ENCODE measurements at places on chromosomes 1 and 21.

GRCh38 chr1:62131093-62131725 is 63.4 kb upstream of the L1TD1 start:
- no peak for DNase-seq

GRCh38 chr1:2471587-2472001 is 4.5 kb upstream of the PLCH2 start:
- no peak for DNase-seq

DNA sequence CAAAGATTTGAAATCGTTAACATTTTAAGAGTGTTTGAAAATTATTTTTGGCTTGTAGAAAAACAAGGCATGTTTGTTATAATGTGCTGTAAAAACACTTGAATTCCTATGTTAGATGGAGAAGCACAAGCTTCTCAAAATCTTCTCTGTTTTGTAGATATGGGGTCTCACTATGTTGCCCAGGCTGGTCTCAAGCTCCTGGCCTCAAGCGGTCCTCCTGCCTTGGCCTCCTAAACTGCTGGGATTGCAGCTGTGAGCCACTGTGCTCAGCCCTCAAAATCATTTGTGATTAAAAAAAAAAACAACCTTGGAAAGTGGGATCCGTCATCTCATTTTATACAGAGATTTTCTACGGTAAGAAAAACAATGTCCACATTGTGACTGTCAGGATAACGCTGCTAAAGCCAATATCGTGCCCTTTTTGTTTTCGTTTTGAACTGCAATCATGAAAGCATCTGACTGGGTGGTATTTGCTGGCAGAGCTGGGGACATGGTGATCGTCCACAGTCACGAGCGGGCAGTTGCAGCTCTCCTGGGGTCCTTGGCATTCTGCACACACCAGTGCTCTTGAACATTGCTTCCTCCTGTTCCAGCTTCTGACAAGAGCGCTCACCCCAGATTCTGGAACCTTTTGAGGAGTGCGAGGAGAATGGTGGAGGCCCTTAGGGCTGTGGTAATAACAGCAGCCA is 112.5 kb downstream of the PGBD5 start:
- no peak for DNase-seq

GRCh38 chr1:161119092-161119903 is 1.4 kb downstream of the NIT1 start:
- peak; percentile 73 for DNase-seq

DNA sequence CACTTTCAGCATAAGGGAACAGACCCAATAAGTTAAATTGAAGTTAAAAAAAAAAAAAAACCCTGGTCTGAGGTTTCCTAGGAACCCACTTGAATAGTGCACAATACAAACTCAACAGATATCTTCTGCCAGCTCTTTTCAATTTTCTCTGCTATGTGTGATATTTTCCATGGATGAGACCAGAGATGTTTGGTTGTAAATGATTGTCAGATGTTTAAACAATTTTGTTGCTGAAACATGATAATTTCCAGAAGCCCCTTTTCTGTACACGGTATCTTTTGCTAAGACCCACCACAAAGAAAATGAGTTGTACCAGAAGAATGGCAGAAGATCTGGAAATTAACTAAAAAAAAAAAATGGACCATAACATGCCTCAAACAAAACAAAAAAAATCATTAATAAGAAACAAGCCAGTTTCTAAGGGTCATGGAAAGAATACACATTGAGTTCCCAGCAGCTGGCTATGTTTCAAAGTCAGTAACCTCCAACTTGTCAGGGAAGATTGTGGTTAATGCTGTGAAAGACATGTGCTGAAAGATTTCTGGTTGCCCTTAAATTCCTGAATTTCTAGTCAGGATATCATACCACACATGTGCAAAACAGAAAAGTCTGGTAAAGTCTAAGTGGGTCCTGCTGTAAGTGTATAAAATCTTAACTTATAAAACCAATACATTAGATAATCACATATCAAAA is 35.6 kb upstream of the MGST3 start:
- DNase-seq, result no peak

GRCh38 chr1:236767276-236767675 is 27.8 kb upstream of the MTR start:
- no peak for DNase-seq

DNA sequence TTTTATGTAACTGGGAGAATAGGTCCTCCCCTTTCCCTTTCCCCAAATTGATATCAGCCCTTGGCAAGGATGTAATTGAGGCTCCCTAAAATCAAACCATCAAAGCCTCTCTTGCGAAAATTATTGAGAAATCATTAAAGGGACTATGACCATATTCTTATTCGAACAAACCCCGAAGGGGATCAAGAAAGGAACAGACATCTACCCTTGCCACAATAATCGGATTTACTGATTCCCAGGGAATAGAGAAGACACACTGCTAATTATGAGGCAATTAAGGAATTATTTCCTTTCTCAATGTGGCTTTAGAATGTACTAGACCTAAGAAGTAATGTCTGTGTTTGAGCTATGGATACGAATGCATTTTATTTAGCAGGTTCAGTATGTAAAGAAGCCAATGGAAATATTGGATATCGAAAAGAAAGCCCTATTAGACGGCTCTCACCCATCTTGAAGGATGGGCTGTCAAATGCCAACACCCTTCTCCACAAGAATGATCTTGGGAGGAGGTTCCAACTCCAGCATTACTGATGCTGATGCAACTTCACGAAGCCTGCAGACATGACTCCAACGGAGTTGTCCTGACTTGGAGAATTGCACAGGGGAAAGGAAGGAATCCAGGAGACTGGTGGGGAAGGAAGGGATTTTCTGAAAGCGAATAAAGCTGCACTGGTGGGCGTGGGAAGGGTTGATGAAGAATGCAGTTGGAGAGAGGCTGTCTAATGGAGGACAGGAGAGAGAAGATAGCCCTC is 11.6 kb upstream of the PTPRF start:
- DNase-seq, result no peak

- DNase-seq, result no peak
Observed at GRCh38 chr1:161905269-161905884, 118.3 kb downstream of the OLFML2B start.

GRCh38 chr1:154406886-154407197 is 1.7 kb downstream of the IL6R start:
- DNase-seq, result no peak

- no peak for DNase-seq
Observed at GRCh38 chr21:34342476-34342875, 21.3 kb upstream of the KCNE2 start.

DNA sequence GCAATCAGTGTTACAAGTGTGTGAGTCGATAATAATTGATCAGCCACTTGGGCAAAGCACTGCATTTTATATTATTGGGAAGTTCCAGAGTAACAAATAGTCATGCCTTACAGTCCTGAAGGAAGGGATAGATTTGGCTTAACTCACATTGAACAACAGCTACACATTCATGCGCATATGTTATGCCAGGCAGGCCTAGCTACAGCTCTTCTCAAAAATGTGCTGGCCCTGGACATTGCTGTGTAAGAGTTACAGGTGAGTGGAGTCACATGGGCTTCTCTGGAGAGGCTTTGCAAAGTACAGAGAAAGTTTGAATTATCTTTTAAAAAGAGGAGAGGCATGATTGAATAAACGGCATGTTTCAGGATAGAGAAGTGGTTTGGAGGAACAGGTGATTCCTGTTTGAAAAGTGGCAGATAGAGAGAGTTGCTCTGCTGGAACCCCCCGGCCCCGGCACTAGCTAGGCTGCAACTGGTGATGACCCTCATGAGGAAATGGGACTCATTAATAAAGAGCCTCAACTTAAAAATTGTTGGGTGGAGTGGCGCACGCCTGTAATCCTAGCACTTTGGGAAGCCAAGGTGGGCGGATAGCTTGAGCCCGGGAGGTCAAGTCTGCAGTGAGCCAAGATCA is 200.6 kb downstream of the CRB1 start:
- DNase-seq, result no peak

- DNase-seq, result no peak
Observed at GRCh38 chr1:98497497-98497896, 164.0 kb upstream of the SNX7 start.

GRCh38 chr1:55067914-55068313 is 28.6 kb downstream of the PCSK9 start:
- DNase-seq, result no peak

DNA sequence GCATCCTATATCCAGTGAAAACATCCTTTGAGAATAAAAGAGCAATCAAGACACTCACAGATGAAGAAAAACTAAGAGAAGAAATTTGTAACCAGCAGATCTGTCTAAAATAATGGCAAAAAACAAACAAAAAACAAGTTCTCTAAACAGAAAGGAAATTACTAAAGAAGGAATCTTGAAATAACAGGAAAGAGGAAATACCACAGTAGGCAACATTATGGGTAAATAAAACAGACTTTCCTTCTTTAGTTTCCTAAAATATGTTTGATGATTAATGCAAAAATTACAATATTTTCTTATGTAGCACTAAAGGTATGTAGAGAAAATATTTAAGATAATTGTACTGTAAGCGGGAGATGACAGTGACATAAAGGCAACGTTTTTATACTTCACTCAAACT is 23.5 kb downstream of the SLC19A1 start:
- no peak for DNase-seq

GRCh38 chr1:12085643-12086260 is 22.6 kb downstream of the TNFRSF8 start:
- DNase-seq, result no peak

GRCh38 chr1:243850202-243850451 is at the start of gene AKT3:
Gene AKT3 (minus strand): TSS chr1:243850243. CDS start chr1:243843170, 7,073 bp downstream.
- DNase-seq, result peak; percentile 84

DNA sequence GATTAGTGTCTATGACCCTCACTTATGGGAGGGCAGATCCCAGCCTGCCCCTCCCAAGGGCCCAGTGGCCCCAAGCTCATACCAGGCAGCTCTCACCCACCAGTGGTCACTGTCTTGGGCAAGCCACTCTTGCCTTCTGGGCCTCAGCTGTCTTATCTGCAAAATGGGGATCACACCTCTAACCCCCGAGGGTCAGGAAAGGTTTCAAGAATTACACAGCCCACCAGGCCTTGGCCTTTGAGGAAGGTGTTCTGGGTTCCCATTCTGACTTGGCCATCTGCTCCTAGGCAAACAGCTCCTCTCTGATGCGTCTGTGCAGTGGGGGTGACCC is 16.8 kb downstream of the RUNX3 start:
- DNase-seq, result no peak

DNA sequence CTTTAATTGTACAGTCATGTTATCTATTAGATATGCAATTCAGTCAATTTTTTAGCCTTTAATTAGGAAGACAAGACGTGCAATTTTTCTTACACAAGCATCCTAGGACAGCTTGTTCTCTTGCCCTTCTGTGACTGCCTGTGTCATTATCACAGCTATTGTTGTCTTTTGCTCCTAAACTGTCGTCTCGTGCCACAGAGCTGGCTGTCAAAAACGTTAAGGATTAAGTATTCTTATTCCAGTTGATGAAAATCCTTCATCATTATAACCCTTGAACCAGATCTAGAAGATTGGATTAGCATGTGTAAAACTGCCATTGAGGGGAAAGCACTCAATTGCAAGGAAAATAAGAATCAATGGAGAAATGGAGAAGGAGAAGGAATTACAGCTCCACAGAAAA is 43.8 kb upstream of the AIM2 start:
- DNase-seq, result no peak

GRCh38 chr21:31201144-31201543 is 142.9 kb downstream of the TIAM1 start:
- DNase-seq, result no peak

Data from immature natural killer cell (primary cell).